ENCODE measurements at places on chromosomes 7 and 10. TPM values are rescaled to one million over a fixed set of nuclear protein-coding genes. Genes with fewer than 3 reads are reported as not detected.

Gene CPA2
- polyA plus RNA-seq, result 0.21 TPM

Gene WDR86
- polyA plus RNA-seq, result 2.8 TPM

Gene GRM3
- not detected for polyA plus RNA-seq

Gene TMEM176A
- 62.9 TPM for polyA plus RNA-seq

Gene SVIL
- polyA plus RNA-seq, result 1.6 TPM

Gene SLIT1
- 0.29 TPM for polyA plus RNA-seq

Gene UBTD1
- 4.5 TPM for polyA plus RNA-seq

Gene ZNF282
- 10.8 TPM for polyA plus RNA-seq

Gene EEF1AKMT2
- polyA plus RNA-seq, result 15.3 TPM

Gene CFAP70
- 2.3 TPM for polyA plus RNA-seq

Gene DRGX
- not detected for polyA plus RNA-seq

Gene PIK3AP1
- polyA plus RNA-seq, result 62.7 TPM

Gene PTF1A
- not detected for polyA plus RNA-seq

Gene MGAM2
- polyA plus RNA-seq, result 0.03 TPM

Gene SLC26A4
- 0.10 TPM for polyA plus RNA-seq
